ENCODE measurements at places on chromosomes 7 and 10.

DNA sequence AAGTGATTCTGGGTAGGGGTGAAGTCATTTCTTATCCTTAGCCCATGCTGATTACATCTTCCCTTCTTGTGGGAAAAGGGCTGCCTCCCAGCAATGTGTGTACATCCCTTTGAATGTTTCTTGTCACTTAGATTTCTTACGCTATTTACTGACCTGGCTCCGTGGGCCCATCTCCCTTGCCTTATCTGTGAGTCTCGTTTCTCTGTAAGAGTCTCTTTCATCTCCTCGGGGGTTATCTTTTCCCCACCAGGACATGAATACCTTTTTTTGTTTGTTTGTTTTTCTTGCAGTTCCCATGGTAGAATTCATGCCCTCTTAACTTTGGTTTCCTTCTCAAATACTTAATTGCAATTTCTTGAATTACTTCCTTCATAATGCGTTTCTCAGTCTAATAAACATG, 107.7 kb downstream of the BAMBI start:
- DNase-seq: no peak

DNA sequence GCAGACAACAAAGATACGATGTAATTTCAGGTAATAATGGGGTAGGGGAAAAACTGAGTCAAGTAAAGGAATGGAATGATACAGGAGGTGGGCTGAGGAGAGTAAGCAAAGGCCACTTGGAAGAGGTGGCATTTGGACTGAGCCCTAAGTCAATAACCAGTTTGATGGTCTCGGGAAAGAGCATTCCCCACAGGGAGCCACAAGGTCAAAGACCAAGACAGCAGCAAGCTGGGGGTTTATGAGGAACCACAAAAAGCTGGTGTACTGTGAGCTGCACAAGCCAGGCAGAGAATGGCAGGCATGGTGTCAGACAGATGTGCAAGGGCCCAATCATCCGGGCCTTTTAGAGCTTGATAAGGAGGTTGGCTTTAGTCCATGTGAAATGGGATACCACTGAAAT, 98.7 kb downstream of the NOC3L start:
- DNase-seq: no peak

GRCh38 chr7:17015598-17016031, 133.8 kb upstream of the AGR3 start:
- no peak for DNase-seq

DNA sequence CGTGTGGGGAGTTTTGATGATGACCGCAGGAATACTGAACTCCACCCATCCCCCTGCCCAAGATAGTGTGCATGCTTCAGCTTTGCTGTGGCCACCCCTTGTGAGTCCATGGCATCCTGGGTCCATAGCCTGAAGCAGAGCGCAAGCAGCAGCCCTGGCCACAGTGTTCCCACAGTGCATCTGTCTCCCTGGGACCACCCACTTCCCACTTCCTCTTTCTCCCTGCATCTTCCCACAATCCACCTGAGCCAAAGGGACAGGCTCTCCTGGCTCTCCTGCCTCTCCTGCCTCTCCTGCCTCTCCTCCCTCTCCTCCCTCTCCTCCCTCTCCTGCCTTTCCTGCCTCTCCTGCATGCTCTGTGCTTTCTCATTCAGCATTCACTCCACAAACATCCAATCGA, 150.7 kb downstream of the PAXIP1 start:
- no peak for DNase-seq

DNA sequence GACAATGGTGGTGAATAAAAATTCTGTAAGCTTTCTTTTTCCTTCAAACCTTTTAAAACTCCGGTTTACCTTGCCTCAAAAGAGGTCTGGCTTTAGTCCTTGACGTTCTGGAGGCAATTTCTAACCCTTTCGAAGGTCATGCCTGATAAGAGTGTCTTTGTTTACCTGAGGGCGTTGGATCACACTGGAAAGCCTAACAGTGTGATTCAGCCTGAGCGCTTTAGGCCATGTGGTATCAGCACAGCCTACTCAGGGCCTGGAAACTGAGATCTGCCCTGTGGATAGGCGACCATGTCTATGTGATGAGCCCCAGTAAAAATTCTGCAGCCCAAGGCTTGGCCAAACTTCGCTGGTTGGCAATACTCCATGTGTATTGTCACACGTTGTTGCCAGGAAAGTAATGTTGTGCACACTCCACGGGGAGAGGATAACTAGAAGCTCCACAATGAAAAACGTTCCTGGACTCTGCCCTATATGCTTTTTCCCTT, 10.7 kb downstream of the CCDC6 start:
- DNase-seq: no peak

- no peak for DNase-seq
Observed at GRCh38 chr10:121788717-121789116, 139.1 kb downstream of the ATE1 start.

- no peak for DNase-seq
Observed at GRCh38 chr10:78302739-78302988, 269.0 kb downstream of the RPS24 start.

- no peak for DNase-seq
Observed at GRCh38 chr7:151372612-151373265, 31.1 kb downstream of the NUB1 start.

DNA sequence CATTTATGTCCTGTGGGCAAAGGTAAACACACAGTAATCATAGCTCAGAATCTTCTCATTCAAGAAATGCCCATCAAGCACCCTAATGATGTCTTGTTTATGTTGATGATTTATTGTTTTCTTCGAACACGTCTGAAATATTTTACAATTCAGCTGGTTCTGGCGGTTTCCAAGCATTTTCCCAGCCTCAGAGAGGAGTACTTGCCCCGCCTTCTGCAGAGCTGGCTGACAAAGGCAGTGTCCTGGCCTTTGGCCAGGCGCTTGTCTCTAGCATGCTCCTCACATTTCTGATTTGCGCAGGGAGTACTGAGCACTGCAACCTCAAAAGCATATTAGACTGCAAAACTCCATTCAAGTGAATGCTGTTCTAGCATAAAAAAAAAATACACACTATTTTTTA, 314.2 kb upstream of the GNAI1 start:
- DNase-seq: no peak

GRCh38 chr10:50529660-50530059, 94.1 kb downstream of the SGMS1 start:
- DNase-seq: no peak

GRCh38 chr10:520402-520787, 169.1 kb downstream of the DIP2C start:
- DNase-seq: no peak

GRCh38 chr10:93992400-93993030, 1.2 kb upstream of the PLCE1 start:
- no peak for DNase-seq

- DNase-seq: no peak
Observed at GRCh38 chr10:18683427-18683826, 24.2 kb downstream of the ARL5B start.

DNA sequence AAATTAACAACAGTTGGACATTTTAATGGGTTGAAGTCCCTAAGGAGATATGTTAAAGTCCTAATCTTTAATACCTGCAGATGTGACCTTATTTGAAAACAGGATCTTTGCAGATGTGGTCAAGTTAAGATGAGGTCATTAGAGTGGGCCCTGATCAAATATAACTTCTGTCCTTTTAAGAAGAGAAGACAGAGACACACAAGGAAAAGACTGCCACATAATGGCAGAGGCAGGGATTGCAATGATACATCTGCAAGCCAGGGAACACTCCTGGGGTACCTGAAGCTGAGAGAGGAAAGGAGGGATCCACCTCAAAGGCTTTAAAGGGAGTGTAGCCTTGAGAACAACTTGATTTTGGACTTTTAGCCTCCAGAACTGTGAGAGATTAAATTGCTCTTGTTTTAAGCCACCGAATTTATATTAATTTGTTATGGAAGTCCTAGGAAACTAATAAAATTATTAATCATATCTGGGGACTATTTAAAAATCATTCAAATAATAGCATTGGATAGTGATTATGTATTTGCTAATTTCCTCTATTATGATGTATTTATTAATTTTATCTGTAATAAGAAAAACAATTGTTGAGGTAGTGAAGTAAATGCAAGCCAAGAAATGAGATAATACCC, 700.0 kb upstream of the PCDH15 start:
- no peak for DNase-seq
